ENCODE measurements at places on chromosomes 2 and 18.

GRCh38 chr2:196427986-196428634 is 211.4 kb upstream of the CCDC150 start:
- no peak for DNase-seq

- DNase-seq = no peak
Observed at GRCh38 chr2:129801575-129801974, 177.9 kb upstream of the RAB6C start.

- DNase-seq = no peak
Observed at GRCh38 chr2:225282858-225283710, 116.4 kb upstream of the NYAP2 start.

GRCh38 chr2:150109028-150109427 is 378.4 kb downstream of the RND3 start:
- DNase-seq = no peak
